Activated CD8-positive, alpha-beta memory T cell treated with anti-CD3 and anti-CD28 coated beads for 1 hour (primary cell): ENCODE measurements at places on chromosomes 7 and 10.
A peak's percentile ranks its signal among the peaks of the same experiment; 100 is the strongest.

- no peak for DNase-seq
These were observed 32.0 kb upstream of the FERD3L start for GRCh38 chr7:19177269-19177668.

- DNase-seq: no peak
These were observed 22.6 kb upstream of the CREB5 start for GRCh38 chr7:28389504-28390395.

DNA sequence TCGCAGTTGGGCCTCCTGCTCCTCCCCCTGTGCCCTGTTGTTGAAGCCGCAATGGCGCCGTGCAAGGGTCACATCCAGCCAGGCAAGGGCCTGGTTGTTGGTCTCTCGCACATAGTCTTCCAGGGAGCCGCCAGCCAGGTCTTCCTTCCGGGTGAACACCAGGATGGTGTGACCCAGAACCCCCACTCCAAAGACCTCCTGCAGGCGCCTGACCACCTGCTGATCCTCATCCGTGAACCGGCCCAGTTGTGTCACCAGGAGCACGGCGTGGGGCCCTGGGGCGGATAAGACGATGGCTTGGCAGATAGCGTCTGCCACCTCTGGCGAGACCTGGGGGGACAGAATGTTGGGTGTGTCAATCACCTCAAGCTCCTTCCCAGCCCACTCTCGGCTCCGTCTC, 4.2 kb downstream of the GIMAP6 start:
- no peak for DNase-seq

DNA sequence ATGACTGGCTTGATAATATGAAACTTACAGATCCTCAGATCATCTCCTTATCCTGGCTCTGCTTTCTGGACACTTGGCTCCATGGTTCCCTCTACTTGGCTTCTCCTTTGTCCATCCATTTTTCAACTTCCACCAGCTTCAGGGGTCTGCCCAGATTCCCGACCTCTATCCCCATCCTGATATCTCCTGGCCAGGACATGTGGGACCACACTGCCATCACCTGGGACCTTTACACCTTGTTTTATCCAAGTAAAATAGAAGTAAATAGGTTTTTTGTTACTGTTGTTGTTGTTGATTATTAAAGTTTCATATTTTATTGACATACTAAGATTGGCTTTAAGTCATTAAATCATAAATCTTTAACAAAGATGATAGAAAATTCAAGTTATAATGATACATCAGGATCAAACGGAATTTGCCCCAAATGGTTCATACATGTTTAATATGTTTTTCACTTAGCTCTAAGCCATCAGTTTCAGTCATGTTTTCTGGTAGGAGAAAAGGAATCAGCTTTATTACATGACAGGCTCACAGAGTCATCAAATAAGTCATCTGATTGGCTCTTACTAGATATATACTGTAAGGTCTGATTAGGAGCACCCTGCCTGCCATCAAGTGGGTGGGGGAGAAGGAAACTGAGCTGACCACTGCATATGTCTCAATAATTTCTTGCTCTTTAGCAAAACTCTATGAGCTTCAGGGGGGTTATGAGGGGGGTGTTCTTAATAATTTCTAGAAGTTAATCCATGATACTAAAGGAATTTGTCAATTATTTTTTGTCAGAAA, 111.5 kb upstream of the AHR start:
- no peak for DNase-seq

DNA sequence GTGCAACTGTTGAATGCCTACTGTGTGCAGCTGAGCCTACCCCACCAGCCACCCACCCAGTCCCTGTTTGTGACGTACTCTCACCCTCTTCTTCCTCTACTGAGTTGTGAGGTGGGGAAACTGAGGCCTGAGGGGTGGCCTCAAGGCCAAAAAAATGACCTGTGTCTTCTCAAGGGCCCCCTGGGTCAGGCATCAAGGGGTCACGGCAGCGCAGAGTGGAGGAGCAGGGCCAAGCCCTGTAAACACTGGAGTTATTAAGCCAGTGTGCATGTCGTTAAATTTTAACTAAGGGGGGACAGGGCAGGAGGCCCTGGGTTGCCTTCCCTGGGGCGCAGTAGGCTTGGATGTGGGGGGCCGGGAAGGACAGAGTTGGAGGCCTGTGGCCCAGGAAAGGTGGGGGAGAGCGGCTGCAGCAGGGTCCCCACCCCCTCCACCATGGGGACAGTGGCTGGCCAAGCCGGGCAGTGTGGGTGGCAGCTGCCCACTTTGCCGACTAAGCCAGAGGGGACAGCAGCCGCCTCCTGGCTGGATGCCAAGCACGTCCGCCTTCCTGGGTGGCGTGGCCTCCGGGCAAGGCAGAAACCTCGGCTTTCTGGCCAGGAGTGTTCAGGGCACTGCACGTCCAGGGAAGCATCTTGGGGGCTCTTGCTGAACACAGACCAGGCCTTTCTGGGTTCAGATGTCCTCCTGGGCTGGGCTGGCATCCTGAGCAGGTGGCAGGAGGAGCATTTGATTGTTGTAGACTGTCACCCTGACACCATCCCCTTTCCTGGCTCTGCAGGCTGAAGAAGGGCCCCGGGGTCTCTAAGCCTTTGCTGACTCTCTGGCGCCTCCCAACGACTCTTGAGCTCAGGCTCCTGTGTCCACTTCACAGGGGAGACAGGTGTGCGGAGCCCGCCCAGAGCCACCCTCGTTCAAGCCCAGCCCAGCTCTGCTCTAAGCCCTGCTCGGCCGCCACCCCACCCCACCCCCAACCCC, 1.9 kb downstream of the SLC29A4 start:
- DNase-seq: no peak

DNA sequence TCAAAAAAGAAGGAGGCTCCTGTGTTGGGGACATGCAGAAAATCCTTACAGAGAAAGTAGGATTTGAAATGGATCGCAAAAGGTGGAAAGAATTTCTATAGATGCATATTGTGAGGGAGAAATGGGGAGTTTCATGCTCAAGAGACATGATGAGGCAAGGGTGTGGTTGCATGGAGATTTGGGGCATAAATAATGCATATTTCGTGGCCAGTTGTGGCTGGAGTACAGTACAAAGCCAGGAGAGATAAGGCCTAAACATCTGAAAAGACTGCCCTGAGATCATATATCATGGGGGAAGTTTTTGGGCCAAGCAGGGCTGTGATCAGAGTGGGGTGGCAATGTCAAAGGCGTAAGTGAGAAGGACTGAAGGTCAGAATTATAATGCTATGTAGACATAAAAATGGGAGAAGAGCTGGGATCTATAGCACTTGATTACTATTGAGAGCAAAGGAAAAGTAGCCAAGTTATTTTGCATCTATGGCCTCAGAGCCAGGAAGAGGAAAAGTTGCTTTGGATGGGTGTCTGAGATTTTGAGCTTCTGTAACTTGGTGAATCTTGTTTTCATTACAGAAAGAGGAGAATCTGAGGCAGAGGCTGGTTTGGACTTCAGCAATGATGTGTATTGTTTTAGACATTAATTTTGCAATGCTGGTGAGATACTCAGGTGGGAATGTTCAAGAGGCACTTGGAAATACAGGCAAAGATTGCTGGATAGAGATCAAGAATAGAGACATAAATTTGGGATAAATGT, 166.6 kb downstream of the INHBA start:
- no peak for DNase-seq

GRCh38 chr7:69840248-69840647, 242.0 kb downstream of the AUTS2 start:
- DNase-seq: no peak

DNA sequence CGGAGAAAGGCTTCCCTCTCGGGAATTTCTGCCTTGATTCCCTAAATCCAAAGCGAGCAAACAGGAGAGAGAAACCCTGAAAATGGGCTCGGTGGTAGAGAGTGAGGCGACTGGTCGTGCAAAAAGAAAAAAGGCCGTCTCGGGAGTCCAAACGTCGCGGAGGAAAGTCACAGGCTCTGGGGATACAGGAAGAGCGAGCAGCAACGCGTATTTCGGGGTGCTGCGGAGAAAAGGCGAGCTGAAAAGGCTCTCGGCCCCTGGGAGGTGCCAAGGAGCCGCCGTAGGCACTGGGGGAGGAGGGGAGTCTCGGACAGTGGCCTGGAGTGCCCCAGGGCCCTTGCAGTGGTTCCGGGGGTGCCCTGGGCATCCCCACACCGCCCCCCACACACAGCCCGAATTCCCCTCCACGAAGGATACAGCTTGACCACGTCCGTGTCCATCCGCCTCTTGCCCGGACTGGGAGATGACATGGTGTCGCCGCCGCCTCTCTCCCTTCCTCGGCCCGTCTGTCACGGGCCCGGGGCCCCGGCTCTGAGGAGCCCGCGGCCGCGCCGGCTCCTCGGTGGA, 591 bp downstream of the UBE2H start:
- peak; percentile 6 for DNase-seq

- DNase-seq: no peak
These were observed 8.0 kb upstream of the CDH23 start for GRCh38 chr10:71388583-71389310.

DNA sequence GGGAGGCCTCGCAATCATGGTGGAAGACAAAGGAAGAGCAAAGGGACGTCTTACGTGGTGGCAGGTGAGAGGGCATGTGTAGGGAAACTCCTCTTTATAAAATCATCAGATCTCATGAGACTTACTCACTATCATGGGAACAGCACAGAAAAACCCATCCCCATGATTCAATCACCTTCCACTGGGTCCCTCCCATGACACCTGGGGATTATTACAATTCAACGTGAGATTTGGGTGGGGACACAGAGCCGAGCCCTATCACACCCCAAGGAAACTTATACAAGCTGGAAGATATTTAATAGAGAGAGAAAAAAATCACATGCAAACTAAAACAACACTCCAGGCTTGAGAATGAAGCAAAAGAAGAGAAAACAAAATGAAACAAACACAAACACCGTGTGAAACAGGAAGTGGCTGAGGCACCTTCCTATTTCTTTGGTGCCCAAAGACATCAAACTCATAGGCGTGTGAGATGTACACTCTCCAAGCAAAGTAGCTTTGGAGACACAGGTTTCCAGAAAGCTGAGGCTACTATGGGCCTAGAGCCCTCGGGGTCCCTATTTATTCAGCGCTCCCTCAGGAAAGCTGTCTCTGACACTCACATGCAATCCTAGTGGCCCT, 97.2 kb downstream of the PRKCQ start:
- no peak for DNase-seq

DNA sequence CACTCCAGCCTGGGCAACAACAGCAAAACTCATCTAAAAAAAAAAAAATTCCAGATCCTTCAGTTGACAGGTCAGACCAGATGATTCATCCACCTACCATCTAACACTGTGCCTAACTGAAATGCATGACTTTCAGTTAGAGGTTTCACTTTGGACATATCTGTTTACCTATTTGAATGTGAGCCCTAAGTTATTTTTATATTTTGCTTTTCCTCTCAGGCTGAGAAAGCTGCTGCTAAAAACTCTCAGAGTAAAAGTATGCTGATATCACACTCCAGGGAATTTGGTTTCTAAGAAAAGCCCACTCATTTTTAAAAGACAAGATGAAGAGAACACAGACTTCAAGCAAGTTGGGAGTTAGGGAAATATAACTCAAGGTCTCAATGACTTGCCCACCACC, 126.0 kb downstream of the SGMS1 start:
- DNase-seq: no peak

DNA sequence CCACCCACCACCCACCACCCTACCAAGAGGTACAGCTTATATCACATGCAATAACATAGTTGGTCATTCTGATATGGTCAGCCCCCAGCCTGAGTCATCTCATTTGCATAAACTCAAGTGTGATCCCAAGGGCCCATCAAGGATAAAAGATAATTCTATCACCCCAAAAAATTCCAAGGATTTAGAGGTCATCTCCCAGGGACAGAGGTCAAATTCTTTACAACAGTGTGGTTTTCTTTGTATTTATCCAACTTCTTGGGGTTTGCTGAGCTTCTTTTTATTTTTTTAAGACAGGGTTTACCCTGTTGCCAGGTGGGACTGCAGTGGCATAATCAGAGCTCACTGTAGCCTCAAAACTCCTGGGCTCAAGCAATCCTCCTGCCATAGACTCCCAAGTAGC, 9.4 kb upstream of the GTPBP10 start:
- no peak for DNase-seq

DNA sequence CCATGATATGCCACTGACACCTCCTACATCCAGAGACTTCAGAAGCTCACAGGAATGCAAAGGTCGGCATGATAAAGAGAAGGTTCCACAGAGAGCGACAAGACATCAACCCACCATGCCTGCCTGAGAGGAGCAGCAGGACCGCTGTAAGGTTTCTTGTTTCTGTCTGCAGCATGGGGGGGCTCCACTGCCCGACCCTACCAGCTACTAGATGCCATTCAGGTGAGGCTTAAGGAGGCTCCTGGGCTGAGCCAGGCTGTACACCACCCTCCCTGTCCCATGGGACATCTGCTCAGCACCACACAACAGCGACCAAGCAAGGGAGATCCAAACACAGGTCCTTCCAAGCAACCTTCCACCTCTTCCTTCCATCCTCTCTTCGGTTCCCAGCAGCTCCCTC, 234.6 kb downstream of the TNS3 start:
- DNase-seq: no peak

DNA sequence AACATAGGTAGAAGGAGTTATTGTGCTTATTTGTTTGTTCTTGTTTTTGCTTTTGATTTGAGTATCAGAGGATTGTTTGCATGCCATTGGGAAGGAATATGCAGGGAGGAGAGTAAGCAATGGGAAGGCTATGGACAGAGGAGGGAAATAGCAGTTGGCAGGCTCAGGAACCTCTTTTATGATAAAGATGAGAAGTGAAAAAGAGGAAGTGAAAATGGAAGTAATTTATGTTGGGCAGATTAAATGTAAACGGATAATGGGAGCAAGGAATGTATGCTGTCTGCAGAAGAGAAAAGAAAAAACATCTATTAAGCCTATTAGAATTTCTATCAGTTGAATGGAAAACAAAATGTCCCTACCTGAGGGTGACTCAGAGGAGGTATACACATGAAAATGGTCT, 90.1 kb upstream of the NPSR1 start:
- no peak for DNase-seq

- DNase-seq: no peak
These were observed 147.9 kb downstream of the PLXNA4 start for GRCh38 chr7:132428247-132428919.

GRCh38 chr10:110780704-110781103, 91.0 kb upstream of the PDCD4 start:
- no peak for DNase-seq

DNA sequence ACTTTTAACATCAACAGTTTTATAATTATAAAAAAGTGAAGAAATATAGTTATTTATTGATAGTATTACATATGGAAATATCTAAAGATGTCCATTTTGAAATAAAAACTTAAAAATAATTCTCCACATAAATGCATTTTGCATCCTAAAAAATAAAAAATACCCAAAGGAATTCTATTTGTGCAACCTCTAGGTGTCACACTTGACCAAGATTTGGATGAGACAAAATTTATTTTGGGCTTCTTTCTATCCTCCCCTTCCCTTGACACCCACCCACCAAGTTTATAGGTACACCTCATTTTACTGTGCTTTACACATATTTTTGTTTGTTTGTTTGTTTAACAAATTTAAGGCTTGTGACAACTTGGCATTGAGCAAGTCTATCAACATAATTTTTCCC, 3.3 kb upstream of the THSD7A start:
- no peak for DNase-seq

DNA sequence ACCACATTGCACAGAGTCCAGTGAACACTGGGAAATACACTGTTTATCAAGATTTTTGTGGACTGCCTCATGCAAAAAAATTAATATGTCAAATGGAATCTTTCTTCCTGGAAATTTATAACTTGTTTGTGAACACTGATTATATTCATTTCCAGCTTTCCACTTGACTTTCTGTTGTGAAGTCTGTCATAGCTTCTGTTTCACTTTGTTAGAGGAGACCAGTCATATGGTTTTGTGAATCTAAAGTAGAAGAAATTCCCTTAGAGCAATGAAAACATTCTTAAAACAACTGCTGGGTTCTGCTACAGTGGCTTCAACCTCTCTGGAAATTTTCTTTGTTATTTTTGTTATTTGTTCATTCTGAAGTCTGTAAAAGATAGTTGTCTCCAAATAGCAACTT, 349.5 kb upstream of the NFE2L3 start:
- DNase-seq: no peak
